NCI-H82 (cell line): ENCODE measurements at places on chromosomes 2 and 18.

DNA sequence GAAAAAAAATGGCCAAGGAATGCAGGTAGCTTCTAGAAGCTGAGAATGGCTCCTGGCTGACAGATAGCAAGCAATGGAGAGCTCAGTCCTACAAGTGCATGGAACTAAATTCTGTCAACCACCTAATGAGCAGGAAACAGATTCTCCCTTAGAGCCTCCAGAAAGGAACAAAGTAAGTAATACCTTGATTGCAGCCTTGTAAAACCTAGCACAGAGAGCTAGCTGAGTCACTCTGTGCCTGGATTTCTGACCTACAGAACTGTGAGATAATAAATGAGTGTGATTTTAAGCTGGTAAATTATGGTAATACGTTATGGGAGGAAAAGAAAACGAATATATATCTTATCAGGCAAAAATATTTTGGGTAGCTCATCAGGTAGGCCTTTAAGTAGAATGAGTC, 7.4 kb upstream of the LNPK start:
- no peak for DNase-seq

DNA sequence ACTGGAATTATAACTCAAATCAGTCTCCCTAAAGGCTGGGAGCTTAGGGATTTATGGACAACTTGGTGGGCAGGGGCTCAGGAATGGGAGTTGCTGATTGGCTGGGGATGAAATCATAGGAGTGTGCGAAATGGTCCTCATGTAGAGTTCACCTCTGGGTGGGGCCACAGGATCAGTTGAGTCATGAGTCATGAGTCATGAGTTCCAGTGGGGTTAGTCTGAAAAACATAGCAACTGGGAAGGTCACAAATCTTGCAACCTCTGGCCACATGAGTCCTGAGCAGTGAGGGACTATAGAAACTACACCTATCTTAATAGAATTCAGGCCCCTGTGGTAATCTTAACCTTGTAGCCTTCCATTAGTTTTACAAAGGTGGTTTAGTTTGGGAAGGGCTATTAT, 383.3 kb downstream of the RBM43 start:
- DNase-seq, result no peak

GRCh38 chr2:183927406-183928325, 670.7 kb upstream of the ZNF804A start:
- DNase-seq, result no peak

- peak; percentile 10 for DNase-seq
These were observed 205.0 kb upstream of the SMAD2 start for GRCh38 chr18:48135436-48135966.

- DNase-seq, result peak; percentile 80
These were observed 17.2 kb downstream of the THOC1 start for GRCh38 chr18:250685-251084.

DNA sequence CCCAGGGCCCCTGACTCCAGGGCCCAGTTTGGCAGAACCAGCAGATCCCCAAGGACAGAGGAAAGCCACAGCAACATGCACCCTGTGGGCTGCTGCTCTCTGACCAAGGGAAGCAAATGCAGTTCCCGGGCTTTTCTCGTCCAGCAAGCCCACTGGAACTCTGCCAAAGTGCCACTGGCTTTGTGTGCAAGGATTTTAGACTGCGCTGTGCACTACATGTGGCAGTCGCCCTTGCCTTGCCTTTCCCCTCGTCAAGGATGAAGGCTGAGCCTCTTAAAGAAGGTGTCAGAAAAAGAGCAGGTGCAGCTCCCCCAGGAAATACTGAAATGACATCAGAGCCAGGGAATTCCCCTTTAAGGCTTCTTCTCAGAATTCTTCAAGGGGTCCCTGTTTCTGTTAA, 199.2 kb downstream of the TFCP2L1 start:
- peak; percentile 66 for DNase-seq

- no peak for DNase-seq
These were observed 2.9 kb upstream of the SLC4A3 start for GRCh38 chr2:219624565-219624964.

DNA sequence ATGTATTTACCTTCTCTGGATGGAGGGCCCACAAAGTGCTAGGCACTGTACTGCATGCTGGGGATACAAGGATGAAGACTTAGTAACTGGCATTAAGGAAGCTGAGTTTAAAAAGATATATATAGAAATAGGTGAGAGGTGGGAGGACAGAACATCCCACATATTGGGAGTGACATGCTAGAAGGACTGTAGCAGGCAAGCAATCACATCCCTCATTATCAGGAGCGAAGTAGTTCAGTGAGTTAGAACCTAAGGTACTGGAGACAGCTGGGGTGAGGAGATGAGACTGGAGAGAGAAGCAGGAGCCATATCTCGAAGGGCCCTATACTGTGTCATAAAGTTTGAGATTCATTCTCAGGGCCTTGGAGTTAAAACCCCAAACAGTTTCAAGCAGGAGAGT, 10.9 kb upstream of the OSBPL1A start:
- DNase-seq, result no peak

- no peak for DNase-seq
These were observed 78.6 kb downstream of the PTPRM start for GRCh38 chr18:7645756-7646155.

DNA sequence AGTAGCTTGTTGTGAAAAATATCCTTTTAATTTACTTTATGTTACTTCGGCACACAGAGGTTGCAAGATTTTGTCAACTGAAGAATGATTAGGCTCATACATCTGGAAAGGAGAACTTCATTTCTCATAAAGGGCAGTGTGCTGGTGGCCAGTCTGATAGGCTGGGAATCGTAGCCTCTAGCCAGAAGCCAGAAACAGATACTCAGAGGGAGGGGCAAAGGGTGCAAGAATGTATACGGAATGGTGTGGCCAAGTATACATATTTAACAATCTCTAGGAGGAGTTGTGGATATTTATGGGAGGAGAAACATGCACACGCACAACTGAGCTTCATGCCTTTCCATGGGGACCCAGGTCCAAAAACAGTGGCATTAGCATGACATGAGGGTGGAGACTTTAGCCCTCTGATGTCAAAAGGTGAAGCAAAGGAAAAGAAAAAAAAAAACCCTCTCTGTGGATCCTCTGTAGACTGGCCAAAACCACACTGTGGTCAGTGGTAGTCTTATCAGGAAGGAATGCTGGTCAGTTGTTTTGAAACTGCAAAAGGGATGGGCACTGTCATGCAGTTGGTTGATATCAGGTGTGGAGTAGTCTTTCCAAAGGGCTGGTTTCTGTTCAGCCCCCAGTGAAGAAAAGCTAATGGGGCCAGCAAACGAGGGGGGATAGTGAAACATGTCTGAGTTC, 34.9 kb upstream of the APCDD1 start:
- no peak for DNase-seq

GRCh38 chr2:108220942-108221541, 18.7 kb upstream of the SULT1C3 start:
- no peak for DNase-seq

- DNase-seq, result no peak
These were observed 1424.0 kb upstream of the PIK3C3 start for GRCh38 chr18:40531051-40531450.

GRCh38 chr2:79982445-79982844, 322.1 kb downstream of the LRRTM1 start:
- peak; percentile 71 for DNase-seq

DNA sequence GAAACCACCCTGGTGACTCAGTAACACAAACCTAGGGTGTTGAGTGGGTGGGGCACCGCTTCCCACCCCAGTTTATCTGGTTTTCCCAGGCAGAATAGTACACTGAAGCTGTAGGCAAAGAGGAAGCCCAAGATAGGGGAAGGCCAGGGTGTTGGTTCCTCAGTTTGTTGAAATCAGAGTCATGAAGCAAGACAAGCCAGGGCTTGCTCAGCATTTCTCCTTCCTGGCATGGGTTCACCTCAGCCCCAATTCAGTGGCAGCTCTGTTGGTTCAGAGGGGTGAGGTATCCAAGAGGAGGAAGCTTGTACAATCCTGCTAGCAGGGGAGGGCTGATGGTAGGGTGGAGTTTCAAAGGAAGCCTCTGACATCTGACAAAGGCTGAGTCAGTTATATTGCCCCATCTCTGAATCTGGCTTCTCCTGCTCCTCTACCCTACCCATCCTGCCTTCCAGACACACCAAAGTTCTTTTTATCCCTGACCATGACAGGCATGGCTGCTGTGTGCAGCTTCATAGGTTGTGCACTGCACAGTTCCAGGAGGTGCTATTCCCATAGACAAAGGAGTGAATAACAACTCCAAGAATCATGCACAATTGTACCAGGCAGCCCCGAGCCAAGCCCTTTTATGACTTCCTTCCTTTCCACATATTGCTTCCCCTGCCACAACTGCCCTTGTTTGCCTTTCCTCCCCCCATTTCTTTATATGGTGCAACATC, 24.9 kb upstream of the RAB10 start:
- no peak for DNase-seq

GRCh38 chr2:239768031-239768790, 256.9 kb downstream of the NDUFA10 start:
- DNase-seq, result no peak

GRCh38 chr2:146119586-146119985, 1599.7 kb upstream of the ZEB2 start:
- DNase-seq, result no peak

DNA sequence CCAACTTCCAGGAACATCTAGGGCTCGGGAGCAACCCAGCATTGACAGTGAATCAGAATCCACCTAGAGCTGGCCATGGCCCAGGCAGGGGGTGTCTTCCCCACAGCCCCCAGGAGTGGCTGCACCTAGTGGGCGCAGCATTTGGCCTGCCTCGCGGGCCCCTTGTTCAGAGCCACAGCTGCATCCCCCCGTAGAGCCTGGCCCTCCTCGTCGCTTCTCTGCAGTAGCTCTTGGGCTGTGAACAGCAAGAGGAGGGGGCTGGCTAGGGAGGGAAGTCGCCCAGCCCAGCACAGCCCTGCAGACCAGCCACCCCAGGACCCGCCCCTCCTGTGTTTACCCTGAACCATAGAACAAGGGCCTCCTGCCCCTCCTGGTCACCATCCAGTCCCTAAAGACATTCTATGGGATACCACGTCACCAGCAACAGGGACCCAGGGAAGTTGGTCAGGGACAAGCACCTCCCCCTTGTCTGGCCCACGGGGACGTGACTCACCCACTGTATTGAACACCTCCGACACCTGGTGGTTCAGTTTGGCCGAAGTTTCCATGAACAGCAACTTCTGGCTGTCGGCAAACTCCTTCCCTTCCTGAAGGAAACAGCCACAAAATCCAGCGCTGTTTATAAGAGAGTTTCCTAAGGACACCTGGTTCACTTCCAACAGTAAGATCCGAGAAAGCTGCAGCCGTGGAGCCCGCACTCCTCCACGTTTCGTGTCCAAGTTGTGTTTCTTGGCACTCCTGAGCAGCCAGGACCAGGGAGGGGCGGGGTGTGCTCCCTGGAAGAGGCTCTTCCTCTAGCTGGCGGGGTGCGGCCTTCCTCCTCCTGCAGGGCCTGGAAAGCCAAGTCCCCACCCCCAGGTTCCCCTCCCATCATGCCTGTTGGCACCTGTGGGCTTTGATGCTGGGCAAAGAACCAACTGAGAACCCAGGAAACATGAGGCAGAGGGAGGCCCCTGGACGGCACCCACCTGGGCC, 8.8 kb downstream of the PRLH start:
- DNase-seq, result no peak

GRCh38 chr18:58125183-58125582, 81.2 kb downstream of the NEDD4L start:
- no peak for DNase-seq

DNA sequence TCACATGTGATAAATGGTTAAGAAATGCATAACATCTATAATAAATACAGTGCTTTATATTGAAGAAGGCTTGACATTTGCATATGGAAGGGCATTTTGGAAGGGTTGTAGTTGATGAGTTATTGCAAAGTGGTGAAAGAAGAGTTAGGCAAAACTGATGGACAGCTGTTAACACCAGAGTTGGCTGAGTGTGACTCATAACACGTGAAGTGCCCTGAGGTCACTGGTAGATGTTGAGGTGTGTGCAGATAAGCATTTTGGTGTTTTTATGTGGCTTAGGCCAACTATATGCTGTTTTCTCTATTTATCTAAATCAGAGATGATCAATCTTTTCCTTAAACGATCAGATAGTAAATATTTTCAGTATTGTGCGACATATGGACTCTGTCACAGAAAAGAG, 154.3 kb upstream of the KCNH7 start:
- DNase-seq, result no peak

GRCh38 chr2:239730897-239731296, 294.2 kb downstream of the NDUFA10 start:
- DNase-seq, result no peak

DNA sequence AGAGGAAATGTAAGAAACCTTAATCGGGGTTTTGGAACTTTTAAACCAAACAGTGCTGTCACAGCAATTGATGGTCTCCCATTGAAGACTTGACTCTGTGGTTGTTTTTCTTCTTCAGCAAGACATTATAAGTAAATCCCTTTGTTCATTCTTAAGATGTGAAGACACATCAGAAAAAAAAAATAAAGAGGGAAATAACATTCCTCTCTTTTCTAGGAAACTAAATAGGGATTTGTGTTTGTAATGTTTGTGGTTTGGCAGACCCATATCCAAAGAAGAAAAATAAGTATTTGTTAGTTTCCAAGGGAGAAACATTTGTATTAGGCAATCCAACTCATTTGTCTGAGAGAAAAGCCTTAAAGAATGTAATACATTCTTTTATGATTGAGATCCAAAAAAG, 359.9 kb downstream of the DSC3 start:
- no peak for DNase-seq

- no peak for DNase-seq
These were observed 472.6 kb downstream of the ARHGAP15 start for GRCh38 chr2:143601828-143602227.

GRCh38 chr2:24477229-24477628, 13.8 kb upstream of the NCOA1 start:
- peak; percentile 25 for DNase-seq

DNA sequence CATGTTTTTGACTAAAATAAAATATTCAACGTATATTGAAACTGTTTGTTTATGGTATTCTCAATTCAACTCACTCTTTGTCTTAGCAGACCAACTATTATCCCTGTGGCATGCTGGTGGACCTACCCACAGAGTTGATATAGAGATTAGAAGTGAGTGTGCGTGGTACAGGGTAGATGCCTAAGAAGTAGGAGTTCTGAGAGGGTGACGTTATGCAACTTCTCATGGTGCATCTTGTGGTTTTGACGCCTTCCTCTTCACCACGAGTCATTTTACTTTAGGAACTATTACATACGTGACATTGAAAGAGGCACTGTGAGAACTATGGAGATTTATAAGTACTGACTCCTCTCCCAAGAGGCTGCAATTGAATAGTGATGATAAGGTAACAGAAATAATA, 26.6 kb upstream of the NAPG start:
- no peak for DNase-seq

DNA sequence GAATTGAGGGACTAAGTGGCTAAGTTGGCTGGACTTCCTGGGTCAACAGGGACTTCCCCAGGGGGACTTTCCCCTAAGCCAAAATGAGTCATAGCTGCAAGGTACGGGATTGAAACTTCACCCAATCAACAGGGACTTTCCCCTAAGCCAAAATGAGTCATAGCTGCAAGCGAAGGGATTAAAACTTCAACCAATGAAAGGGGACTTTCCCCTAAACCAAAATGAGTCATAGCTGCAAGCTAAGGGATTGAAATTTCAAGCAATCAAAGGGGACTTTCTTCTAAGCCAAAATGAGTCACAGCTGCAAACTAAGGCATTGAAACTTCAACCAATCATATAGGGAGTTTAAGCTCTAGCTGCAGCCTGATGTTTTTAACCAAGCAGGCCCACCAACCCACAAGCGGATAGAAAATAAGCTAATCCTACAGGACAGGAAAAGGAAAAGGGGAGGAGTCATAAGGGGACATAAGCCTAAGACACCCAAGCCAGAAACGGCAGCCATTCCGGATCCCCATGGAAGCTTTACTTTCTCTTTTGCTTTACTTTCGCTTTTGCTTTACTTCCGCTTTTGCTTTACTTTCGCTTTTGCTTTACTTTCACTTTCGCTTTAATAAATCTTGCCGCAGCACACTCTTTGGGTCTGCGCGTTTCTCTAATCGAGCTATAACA, 1375.4 kb upstream of the CELF4 start:
- no peak for DNase-seq
